Activated CD4-positive, alpha-beta T cell treated with anti-CD3 and anti-CD28 coated beads, Interleukin-2, amount 50 U/mL, for 1 hour (primary cell): ENCODE measurements at places on chromosomes 6 and 20.
A peak's percentile ranks its signal among the peaks of the same experiment; 100 is the strongest.

DNA sequence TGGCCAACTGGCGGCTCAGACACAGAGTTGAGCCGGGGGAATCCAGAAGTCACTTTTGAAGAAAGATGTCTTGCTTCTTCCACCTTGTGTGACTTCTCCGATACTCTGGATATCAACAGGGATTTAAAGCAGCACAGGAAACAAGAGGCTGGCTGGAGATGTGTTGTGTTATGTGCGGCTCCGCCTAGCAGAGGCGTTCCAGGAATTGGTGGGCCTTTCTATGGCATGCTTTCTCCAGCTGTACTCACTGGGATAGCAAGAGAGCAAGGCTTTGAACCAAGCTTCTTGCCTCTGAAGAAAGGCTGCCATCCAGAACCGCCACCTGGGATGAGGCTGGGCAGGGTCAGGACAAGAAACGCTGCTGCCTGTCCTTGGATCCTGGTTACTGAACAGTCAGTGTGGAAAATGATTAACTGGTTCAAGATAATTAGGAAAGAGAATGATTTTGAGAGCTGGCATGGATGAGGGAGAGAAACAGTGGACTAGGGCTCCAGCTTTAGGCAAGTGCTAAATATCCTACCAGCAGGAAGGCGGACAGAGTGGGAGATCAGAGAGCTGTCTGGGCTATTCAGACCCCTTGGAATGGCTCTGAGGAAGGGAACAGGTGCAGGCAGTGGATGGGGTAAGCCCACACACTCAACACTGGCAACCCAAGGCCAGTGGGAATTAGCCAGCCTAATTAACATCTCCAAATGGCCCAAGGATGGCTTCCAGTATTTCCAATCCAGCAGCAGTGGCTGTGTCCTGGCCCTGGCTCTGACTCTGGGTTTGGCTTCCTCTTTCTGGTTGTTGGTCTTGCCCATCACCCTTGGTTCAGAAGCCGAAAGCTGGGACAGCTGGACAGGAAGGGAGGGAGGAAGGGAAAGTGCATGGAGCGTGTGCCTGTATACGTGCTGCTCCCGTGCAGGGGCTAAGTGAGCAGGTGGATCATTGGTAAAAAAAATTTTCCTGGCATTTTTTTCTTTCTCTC lies 31.9 kb downstream of the INSM1 start:
- no peak for DNase-seq

DNA sequence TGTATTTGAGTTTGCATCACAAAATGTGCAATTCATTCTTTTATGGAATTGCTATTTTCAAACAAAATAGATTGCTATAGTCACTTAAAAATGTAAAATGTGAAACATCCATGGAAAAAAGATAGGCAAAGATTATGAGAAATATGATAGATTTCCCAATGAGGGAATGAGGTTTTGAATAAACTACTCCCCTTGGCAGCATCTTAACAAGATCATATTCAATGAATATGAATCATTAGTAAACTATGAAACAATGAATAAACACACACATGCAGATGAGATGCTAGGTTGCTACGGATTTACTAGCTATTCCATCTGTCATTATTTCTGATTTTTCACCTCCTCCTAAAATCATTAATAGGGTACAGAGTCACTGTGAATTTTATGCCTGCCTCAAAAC lies 401.8 kb downstream of the PHF3 start:
- no peak for DNase-seq

- DNase-seq = no peak
These were observed 182.3 kb upstream of the RAB32 start for GRCh38 chr6:146361128-146361924.

DNA sequence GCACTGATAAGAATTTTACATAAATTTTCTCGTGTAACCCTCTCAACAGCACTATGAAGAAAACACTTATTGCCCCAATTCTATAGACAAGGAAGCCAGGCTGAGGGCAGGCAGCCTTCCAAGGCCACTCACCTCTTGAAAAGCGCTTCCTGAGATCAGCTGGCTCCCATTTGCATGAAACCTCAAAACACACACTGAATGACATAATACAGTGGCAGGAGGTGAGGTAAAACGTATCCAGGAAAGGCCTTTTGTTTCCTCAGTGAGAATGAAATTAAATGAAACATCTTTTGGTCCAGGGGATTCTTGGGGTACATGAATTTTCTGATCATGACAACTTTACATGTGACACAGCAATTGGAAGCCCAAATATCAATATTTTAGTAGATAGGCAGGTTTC lies 112.5 kb downstream of the WDR27 start:
- no peak for DNase-seq

- DNase-seq = no peak
These were observed 58.1 kb downstream of the EPB41L2 start for GRCh38 chr6:131004936-131005335.

DNA sequence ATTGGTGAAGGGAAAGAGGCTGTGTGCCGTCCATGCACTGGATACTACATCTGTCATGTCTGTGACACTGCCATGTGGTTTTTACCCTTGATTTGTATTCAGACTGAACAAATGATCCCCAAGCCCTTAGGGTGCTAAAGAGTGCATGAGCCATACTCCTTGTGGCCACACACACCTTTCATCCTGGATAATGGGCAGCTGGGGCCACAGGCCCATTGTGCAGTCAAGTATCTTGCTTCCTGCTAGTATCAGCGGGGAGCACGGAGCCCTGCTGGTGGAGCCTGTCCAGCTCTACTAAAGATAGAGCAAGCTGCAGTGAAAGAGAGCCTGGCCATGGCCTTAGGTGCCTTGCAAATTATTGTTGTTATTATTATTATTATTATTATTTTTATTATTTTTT lies 75.1 kb downstream of the SLX4IP start:
- DNase-seq = no peak

GRCh38 chr6:135537741-135538301 lies 40.3 kb upstream of the AHI1 start:
- no peak for DNase-seq

DNA sequence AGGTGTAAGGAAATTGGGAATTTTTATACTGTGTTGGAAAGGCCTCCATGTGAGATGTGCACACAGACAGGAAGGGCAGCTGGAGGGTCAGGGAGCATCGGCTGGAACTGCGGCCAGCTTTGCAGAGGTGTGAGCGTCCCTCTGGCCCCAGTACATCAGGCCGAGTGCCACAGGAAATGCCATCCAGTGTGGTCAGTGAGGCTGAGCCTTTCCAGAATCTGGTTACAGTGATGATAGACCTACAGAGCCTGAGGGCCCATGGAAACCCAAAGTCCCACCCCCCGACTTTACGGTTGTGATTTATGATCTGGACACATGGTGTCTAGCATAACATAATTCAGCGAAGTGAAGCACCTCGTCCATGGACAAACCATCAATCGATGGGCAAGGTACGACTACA lies 137.3 kb upstream of the PDE10A start:
- DNase-seq = no peak

DNA sequence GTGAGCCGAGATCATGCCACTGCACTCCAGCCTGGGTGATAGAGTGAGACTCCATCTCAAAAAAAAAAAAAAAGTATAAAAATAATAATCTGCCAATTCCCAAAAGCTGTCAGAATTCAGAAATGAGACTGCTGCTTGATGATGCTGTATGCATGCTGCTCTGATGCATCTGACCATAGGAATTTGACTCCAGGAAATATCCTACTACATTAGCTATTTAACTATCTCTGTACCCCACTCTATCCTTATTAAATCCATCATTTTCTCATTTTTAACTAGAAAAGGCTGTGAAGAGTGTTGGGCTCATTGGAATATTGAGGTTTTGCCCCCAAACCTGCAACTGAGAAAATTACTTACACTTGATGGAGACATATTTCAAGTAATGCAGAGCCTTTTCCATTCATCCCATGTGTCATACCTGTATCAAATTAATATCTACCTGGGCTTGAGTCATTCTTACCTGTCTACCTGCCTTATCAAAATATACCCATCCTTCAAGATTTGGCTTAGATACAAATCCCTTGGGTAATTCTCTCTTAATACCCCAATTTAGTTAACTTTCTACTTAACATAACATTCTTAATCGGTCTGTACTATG lies 135.2 kb upstream of the PREP start:
- no peak for DNase-seq

DNA sequence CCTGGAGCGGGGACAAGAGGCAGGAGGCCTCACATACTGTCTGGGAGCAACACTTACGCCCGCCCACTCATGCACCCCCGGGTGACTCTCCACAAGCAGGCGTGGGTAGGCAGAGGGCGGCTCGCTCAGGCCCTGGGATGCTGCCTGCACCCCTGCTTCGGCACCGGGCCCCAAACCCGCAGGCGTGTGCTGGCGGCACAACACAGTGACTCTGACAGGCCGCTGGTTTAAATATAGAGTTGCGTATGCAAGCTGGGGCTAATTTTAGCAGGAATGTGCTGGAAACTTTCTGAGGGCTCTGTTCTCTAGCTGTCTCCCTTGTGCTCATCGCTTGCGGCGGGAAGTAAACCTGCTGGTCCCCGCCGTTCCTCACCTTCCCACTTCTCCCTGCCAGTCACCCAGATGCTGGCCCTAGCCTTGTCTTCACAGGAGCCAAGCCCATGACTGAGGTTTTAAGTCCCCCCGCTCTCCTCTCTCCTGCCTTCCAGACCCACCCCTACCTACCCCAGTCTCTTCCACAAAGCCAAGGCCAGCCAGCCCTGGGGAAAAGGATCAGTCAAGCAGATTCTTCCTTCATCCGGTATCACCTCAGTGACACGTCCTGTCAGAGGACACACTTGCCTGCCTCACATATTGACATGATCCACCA lies 94.5 kb upstream of the FOXP4 start:
- DNase-seq = no peak

DNA sequence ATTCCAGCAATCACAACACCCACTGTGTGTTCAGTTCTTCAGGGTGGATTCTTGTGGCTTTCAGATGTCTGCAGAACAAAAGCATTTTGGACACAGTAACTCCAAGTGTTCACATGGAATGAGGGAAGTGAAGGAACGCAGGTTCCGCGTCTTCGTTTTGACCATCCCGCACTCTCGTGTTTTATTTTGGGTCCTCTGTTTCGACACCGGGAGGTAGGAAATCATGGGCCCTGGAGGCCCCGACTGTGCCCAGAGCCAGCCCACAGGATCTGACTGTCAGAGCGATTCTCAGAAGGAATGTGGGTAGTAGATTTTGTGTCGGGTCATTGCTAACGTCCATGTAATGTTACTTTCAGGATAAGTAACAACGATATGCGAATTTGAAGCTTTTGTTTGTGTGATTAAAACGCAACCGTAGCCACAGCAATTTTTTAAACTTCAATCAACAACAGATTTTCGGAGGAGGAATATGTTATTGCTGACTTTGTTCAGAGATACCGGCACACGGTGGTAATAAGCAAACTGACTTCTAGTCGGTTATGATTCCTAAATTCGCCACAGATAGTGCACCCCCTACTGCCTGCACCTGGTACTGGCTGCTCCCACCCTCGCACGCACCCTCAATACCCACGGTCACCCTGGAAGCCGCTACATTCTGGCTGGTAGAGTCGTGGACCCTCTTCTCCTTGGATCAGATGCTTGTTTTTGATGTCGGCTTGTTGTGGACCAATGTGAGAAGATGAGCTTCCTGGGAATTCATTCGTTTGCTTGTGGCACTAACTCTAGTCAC lies 10.5 kb downstream of the NPEPL1 start:
- DNase-seq = no peak

DNA sequence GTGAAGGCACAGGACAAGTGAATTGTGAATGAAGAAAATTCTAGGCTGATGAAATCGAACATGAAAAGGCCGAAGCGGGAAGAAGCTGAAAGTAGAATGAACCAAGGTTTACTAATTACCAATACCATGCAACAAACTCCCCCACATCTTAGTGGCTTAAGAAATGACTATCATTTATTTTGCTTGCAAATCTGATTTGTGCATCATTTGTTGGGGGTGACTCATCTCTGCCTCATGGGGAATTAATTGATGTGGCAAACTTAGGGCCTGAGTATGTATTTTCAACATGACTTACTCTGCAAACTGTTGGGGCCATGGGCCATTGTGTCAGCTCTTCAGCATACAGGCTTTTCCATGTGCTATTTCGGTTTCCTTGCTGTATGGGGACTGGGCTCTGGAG lies 26.8 kb downstream of the PPP1R14C start:
- no peak for DNase-seq

DNA sequence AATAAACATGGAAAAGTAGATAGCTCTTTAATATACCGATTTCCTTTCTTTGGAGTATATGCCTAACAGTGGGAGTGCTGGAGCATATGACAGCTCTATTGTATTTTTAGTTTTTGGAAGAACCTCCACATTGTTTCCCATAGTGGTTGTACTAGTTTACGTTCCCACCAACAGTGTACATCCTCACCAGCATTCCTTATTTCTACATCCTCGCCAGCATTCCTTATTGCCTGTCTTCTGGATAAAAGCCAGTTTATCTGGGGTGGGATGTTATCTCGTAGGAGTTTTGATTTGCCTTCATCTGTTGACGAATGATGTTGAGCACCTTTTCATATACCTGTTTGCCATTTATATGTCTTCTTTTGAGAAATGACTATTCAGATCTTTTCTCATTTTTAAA lies 2.6 kb downstream of the MICA start:
- DNase-seq = no peak

- peak; percentile 10 for DNase-seq
These were observed 22.7 kb upstream of the ZNF184 start for GRCh38 chr6:27495386-27496135.

- no peak for DNase-seq
These were observed 907.5 kb downstream of the C6orf118 start for GRCh38 chr6:164401871-164402270.
